Esophagus squamous epithelium (tissue), 5 donors: ENCODE measurements at places on chromosomes 4 and X.

GRCh38 chrX:37755025-37755424, 24.8 kb upstream of the CYBB start:
- no peak overlapping the region for H3K4me3 ChIP-seq
- no peaks in the 10 kb centered on the region for H3K36me3 ChIP-seq
- H3K27ac ChIP-seq = no peak overlapping the region
- no peaks in the 10 kb centered on the region for H3K4me1 ChIP-seq

DNA sequence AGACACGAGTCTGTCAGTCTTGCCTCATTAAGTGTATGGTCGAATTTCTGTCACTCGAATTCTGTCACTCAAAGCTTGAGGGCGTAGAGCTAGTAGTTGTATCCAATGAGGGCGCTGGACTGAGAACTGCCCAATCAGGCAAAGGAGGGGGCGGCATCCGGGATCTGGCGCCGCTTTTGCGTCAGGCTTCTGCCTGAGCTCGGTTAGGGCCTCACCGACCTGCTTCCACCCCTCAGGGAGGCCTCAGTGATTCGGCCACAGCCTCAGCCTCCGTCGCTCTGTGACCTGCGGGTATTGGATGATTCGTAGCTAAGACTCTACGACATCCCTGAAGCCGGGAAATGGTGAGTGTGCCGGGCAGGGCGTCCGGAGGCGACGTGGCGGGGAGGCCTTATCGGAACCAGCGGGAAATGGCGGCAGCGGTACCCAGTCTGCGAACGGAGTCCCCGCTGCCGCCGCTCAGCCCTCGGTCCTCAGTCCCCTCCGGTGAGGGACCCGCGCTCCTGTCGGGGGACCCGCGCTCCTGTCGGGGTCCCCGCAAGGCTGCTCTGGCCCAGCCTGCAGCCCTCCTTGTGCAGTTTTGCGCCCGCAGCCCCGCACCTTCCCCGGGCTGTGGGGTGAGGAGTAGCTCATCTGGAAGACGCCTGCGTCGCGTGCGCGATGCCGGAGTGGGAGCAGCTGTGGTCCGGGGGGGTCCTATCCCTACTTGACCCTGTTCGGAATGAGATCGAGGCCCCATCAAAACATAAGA, 88.3 kb downstream of the ZNF718 start:
- no peak for DNase-seq
- peak overlapping the region; percentile 68 for H3K4me3 ChIP-seq
- H3K36me3 ChIP-seq = no peaks in the 10 kb centered on the region

GRCh38 chr4:54566608-54567007, 91.1 kb upstream of the KIT start:
- no peak overlapping the region for H3K27ac ChIP-seq
- no peaks in the 10 kb centered on the region for H3K27me3 ChIP-seq
- no peak overlapping the region for H3K4me3 ChIP-seq
- no peaks in the 10 kb centered on the region for H3K36me3 ChIP-seq

- H3K27me3 ChIP-seq = no peaks in the 10 kb centered on the region
- H3K4me3 ChIP-seq = no peak overlapping the region
- H3K4me1 ChIP-seq = no peaks in the 10 kb centered on the region
- H3K27ac ChIP-seq = no peak overlapping the region
- H3K36me3 ChIP-seq = no peaks in the 10 kb centered on the region
Measured at GRCh38 chr4:102299354-102300107, 45.8 kb downstream of the SLC39A8 start.

- no peak overlapping the region for H3K4me3 ChIP-seq
- no peaks in the 10 kb centered on the region for H3K4me1 ChIP-seq
- no peak overlapping the region for H3K27ac ChIP-seq
- H3K36me3 ChIP-seq = no peaks in the 10 kb centered on the region
- DNase-seq = no peak
Measured at GRCh38 chrX:17525266-17525665, 150.3 kb downstream of the NHS start.
